ENCODE measurements at places on chromosomes 7 and 10. TPM values are rescaled to one million over a fixed set of nuclear protein-coding genes. Genes with fewer than 3 reads are reported as not detected.

- no peak for DNase-seq
Measured at GRCh38 chr7:103989785-103990767, 618 bp upstream of the RELN start.

- DNase-seq: no peak
Measured at GRCh38 chr10:16930540-16930939, 113.3 kb upstream of the RSU1 start.

DNA sequence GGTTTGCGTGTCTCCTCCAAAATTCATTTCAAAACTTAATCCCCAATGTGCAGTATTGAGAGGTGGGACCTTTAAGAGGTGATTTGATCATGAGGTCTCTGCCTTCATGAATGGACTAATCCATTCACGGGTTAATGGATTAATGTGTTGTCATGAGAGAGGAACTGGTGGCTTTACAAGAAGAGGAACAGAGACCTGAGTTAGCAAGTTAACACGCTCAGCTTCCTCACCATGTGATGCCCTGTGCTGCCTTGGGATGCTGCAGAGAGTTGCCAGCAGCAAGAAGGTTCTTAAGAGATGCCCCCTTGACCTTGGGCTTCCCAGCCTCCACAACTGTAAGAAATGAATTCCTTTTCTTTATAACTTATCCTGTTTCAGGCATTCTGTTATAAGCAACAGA is 3.7 kb upstream of the TCTN3 start:
- DNase-seq: no peak

GRCh38 chr7:148747274-148747673 is 48.6 kb downstream of the CUL1 start:
- no peak for DNase-seq

GRCh38 chr10:130627346-130628045 is 491.3 kb downstream of the GLRX3 start:
- no peak for DNase-seq

- DNase-seq: peak; percentile 92
Measured at GRCh38 chr7:149714081-149714909, 59.1 kb downstream of the ZNF467 start.

DNA sequence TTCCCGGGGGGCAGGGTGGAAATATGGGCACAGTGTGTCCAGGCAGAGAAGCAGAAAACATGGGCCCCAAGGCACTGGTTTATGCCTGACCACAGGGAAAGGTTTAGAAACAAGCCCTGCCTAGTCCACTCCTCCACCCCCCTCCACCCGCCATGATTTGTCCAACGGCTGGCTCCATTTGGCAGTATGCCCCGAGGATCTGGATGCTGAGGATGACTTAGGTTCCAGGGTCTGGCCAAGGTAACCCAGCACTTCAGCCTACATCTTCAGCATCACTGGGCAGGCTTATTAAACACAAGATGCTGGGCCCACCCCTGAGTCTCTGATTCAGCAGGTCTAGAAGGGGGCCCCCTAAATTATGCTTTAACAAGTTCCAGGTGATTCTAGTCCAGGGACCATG is 121.9 kb downstream of the RALA start:
- DNase-seq: no peak

- DNase-seq: no peak
Measured at GRCh38 chr7:1457949-1458682, 1.2 kb downstream of the MICALL2 start.

DNA sequence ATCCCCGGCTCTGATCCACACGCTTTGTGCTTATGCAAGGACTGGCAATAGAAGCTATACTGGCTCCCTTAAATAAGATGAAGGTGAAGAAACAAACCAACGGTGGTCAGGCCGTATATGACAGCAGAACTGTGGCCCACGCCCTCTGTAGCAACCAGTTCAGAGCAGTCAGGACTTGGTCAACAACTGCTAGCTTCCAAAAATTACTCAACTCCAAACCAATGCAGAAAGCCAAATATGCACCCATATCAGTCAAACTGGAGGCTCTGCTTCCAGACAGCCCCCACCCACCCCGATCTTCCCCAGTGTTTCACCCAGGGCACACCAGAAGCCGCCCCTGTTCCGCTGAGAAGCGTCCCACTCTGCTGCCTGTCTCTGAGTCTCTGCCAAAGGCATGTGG is 222.3 kb upstream of the MGMT start:
- no peak for DNase-seq

DNA sequence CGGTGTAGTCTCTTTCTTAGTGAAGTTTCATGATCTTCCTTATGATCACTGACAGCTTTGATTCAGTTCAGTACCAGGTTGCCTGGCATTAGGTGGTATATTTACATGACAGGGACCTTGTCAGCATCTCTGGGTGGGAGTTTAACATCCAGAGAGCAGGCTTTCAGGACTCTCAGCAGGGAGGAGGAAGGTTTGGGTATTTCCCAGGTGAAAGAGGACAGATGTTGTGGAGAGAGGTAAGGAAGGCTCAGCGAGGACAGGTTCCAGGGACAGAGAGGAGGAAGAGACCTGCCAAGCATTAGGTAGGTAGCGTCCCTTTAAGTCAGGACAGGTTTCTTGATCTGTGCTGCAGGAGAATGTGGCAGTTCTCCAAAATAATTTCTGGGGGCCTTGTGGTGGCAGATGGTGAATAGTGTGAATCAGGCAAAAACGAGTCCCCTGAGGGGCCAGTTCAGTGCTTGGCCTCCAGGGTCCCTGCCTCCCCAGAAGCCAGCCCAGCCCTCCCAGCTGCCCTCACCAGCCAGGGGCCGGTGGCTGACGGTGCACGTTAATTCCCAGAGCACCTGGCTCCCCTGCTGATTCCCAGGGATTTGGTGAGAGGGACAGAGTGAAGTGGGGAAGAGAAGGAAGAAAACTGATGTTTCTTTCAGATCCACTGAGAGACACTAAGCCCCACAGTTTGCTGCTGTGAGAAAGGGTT is 82.0 kb downstream of the VWC2 start:
- DNase-seq: no peak

Gene POLR1F
- 10.6 TPM for polyA plus RNA-seq

Gene CALHM3
- polyA plus RNA-seq: not detected

Gene MSS51
- polyA plus RNA-seq: 0.90 TPM

Gene MICALL2
- polyA plus RNA-seq: 10.9 TPM

Gene ASIC3
- polyA plus RNA-seq: 12.9 TPM

Gene PLEKHA1
- polyA plus RNA-seq: 14.1 TPM

Gene ICA1
- 23.8 TPM for polyA plus RNA-seq
